ENCODE measurements at places on chromosomes 2 and 18.

GRCh38 chr18:23887493-23887892 is 127.1 kb upstream of the TTC39C start:
- no peak for DNase-seq

GRCh38 chr2:234725528-234726264 is 226.1 kb upstream of the SH3BP4 start:
- DNase-seq = no peak

- no peak for DNase-seq
Observed at GRCh38 chr2:216495656-216496055, 3.0 kb upstream of the RPL37A start.

- no peak for DNase-seq
Observed at GRCh38 chr2:215499331-215499730, 63.5 kb upstream of the FN1 start.

DNA sequence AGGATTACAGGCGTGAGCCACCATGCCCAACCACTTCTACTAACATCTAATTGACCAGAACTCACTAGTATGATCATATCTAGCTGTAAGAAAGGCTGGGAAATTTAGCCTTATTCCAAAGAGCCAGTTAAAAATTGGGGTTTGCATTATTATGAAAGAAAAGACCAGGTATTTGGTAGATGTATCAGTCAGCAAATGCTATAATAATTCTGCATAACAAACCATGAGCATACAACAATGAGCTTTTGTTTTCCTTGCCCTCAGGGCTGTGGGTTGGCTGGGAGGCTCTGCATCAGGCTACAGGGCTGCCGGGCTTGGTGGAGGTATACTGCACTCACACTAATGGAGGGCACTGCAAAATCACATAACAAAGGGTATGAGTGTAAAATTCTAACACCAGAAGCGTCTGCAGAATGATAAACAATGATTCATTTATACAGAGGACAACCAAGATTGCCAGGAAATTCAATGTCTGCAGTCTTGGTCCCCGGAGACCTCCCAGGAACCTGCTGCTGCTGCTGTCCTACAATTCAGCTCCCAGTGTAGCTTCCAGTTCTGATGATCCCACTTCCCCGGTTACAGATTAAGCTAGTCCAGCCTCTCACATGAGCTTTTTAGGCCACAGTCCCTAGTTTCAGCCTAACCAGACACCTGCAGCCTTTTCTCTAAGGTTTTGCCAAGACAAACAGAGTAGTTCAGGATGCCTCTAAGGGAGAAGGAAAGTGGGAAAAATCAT is 32.2 kb upstream of the ST3GAL5 start:
- no peak for DNase-seq

- DNase-seq = no peak
Observed at GRCh38 chr2:100264121-100264520, 58.2 kb downstream of the LONRF2 start.

GRCh38 chr18:3720818-3721545 is 271.0 kb downstream of the TGIF1 start:
- no peak for DNase-seq

DNA sequence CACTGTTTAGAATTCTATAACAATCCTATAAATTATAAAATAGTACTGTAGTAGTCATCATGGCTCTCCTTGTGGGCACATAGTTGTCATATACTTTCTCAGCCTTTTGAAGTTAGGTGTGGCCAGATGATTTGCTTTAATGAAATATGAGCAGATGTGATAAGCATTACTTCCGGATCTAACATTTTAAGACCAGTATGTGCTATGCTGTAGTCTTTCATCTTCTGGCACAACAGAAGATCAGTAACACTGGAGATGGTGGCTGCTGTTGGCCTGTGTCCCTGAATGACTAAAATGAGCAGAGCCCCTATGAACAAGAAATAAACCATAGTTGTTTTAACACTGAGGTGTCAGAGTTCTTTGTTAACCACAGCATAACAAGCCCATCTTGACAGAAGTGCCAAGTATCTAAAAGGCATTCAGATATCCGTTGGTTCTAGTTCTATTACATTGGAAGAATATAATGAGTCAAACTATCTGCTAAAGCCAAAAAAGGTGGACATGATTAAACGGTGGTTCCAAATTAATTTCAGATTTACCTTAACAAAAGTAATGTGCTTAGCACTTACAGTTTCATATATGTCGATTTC is 6.3 kb downstream of the MEX3C start:
- no peak for DNase-seq

DNA sequence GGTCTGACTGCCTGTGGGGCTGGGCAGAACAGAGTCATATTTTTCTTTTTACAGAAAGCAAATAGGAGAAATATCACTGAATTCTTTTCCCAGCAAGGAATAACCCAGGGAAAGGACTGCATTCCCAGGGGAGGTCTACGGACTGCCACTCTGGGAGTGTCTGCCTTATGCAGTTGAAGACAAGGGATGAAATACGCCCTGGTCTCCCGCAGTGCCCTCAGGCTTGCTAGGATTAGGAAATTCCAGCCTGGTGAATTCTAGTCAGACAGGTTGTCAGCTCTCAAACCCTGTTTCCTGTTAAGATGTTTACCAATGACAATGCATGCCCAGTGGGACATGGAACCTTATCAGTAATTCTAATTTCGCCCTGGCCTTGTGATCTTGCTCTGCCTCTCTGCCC is 30.3 kb upstream of the PDK1 start:
- no peak for DNase-seq

GRCh38 chr18:77859634-77860033 is 610.0 kb downstream of the GALR1 start:
- no peak for DNase-seq

GRCh38 chr2:214180071-214180470 is 230.8 kb upstream of the VWC2L start:
- DNase-seq = no peak

DNA sequence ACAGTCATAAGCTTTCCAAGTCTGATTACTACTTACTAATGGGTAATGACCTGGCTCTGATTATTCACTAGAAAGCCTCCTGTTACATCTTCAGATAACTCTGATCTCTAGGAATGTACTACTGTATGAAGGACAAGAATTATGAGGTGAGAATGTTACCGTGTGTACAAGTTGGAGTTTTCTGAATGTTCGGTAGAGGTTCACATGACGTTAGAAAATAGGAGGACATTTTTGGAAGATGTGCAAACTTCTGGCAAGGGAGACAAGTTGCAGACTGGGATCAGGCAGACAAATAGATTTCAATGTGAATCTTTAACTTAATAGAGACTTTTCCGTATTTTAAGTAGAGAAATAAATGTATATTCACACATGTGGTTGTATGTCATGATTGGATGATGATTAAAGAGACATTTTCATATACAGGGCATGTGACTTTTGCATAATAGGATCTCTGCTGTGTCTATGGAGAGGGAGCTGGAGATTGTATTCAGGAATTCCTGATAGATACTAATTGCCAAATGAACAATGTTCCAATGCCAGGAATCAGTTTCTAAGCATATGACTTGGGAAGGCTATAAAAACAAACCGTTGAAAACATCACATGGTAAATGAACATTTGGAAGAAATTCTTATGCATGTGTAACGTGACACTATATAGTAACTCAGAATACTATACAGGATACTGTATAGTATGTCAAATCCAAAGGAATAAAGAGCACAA is 1695.8 kb upstream of the PIK3C3 start:
- no peak for DNase-seq

DNA sequence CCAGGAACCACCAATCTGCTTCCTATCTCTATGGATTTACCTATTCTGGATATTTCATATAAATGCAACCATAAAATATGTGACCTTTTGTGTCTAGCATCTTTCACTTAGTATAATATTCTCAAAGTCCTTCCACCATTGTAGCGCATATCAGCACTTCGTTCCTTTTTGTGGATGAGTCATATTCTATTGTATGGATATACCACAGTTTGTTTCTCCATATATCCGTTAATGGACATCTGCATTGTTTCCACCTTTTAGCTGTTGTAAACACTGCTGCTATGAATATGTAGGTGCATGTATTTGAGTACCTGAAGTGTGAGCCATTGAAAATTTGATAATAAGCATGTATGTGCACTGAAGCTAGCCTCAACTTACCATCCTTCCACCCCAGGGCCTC is 80.1 kb downstream of the NBAS start:
- DNase-seq = no peak

DNA sequence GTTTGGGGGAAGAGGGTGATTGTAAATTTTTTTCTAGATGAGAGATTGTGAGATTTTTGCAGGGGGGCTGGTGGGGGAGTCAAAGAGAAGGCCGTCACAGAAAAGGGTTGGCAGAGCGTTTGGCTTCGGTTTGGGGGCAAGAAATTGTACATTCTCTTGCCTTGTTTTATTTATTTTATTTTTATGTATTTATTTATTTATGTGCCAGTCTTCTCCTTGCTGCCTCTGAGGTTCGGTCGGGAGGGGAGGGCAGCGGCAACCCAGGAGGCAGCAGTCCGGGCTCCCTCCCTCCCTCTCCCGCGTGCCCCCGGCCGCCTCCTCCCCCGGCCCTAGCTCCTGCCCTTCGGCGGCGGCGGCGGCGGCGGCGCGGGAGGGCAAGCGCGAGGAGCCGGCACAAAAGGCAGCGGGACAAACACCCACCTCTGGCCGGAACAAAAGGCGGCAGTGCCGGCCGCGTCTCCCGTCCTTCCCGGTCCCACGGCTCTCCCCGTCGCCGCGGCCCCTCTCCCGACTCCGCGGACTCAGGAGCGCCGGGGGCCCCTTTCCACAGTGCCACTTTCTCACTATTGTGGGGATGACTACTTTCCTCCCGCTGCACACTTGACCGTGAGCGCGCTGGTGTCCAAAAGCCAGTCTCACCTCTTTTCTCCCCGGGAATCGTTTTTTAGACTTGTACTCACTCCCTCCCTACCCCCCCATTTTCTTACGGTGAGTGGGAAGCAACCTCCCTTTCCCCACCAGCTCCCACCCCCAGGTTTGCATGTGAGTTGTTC is 1.2 kb downstream of the BCL11A start:
- no peak for DNase-seq

GRCh38 chr18:3525870-3526420 is 76.0 kb downstream of the TGIF1 start:
- DNase-seq = no peak

GRCh38 chr2:215536510-215536909 is 100.6 kb upstream of the FN1 start:
- no peak for DNase-seq

DNA sequence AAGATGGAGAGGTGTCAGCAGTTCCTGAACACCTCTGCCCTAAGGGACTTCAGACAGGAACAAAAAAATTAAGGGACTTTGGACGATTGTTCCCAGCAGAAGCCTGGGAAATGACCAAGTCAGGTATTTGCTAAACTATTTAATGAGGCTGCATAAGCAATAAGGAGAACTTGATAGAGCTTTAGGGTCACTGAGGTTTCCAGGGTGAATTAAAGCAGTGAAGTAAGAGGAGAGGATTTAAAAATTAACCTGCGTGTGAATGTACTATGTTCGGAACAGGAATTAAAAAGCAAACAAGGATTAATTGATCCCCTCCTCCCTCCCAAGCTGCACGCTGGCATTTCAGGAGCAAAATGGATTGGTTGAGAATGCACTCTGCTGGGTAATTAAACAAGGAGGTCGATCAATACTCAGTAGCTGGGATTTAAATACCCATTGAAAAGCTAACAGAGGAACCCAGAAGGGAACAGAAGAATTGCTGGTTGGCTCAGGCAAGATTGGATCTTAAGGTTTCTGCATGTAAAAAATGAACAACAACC is 157.2 kb downstream of the RNF152 start:
- DNase-seq = no peak

- no peak for DNase-seq
Observed at GRCh38 chr2:189866296-189866695, 82.0 kb downstream of the PMS1 start.

DNA sequence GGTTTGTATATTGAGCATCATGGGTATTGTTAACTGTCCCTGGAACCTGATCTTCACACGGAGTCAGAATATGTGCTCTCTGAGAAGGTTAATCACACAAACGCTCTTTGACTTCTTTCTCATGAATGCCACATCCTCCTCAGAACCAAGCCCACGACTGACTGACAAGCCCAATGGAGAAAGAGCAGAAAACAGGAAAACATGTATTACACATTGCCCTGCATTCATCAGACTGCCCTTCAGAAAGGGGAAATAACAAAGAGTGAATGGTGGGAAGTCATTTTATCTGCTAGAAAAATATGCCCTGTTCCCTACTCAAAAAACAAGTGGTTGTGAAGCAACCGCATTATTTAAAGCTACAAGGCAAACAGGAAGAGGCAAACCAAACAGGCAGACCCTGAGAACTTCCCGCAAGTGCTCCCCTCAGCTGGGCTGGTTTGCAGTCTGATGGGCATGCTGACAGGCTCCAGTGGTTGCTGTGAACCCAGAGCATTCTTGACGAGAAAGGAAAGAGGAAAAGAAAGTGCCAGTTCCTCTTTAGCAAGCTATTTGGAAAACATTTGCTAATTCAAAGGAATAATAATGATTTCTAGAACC is 172.9 kb upstream of the SETBP1 start:
- DNase-seq = no peak

GRCh38 chr2:62231541-62231940 is 35.6 kb downstream of the B3GNT2 start:
- DNase-seq = no peak
